ENCODE measurements at places on chromosomes 12 and 14.

- DNase-seq: no peak
Measured at GRCh38 chr12:106392759-106393158, 35.2 kb downstream of the POLR3B start.

DNA sequence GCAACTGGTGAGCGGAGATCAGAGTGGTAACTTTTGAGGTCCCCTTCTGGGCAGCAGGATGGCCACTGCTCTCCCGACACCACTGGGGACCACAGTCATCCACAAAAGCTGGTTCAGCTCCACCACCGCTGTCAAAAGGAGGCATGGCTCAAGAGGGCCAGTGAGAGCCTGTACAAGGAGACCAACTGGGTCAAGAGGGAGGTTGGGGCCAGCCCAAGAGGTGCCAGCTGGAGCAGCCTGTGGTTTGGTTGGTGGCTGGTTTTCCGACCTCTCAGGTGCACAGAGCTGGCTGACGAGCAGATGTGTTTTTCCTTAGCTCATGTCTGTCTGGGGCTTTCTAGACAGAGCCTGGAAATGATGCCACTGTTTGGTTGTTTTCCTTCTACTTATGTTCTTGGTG, 60.1 kb downstream of the ERH start:
- no peak for DNase-seq

- no peak for DNase-seq
Measured at GRCh38 chr12:128026696-128027574, 240.0 kb upstream of the TMEM132C start.

GRCh38 chr14:75824318-75824717, 157.5 kb downstream of the TGFB3 start:
- no peak for DNase-seq

DNA sequence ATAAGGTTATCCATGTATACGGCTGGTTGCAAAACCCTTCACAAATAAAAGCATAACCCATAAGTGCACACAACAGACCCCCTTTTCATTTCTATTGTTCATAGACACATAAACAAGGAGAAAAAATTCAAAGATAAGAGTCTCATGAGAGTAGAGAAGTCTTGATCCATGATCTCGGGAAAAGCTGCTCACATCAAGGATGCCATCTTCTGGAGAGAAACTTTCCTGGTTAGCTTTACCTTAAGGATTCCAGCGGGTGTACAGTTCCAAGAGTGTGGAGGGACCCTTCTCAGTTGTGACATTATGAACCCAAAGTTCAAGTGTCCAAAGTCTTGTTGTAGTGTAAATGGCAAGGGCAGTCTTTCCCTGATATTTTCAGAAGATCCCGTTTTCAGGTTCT, 144.5 kb downstream of the LLPH start:
- DNase-seq: no peak

GRCh38 chr12:86216591-86216990, 39.6 kb downstream of the MGAT4C start:
- DNase-seq: no peak
